ENCODE measurements at places on chromosomes 12 and 14.

DNA sequence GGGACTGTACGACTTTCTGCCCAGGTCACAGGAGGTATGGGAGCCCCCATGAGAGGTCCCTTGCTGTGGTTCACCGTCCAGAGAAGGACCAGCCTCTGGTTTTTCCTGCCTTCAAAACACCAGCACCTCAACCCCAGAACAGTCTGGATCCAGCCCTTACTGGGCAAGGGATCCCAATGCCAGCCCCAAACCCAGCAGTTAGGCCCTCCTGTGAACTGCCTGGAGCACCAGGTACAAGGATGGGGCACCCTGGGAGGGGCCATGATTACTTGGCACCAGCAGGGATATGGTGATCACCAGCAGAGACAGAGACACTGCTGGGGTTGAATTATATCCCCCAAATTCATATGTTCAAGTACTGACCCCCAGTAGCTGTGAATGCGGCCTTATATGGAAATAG, 20.0 kb downstream of the ANHX start:
- DNase-seq: no peak

DNA sequence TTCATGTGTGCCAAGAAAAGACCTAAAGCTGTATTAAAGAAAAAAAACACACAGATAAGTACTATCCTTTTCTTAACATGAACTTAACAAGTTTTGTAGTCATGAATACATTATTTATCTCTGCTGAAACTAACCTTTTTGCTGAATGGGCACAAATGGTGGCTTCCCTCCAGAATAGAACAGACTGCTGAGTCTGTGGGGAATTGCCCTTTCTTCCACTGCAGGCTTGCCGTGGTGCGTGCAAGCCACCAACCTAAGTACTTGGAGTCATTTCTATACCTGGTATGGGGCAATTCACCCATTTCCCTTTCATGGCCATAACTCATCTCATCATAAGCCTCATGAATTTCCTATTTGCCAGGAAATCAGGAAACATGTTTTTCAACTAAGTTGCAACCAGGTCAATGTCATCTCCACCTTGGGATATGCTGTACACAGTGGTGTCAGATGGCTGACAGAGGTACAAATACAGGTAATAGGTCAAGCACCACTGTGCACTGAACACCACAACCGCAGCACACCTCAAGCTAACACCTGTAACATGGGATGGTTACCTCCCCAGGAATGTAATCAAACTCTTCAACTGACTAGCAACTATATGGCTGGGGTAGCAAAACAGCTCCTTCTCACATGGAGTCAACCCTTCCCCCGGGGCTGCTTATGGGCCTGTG, 49.9 kb downstream of the CATSPERB start:
- no peak for DNase-seq

GRCh38 chr12:51171884-51172514, 936 bp downstream of the TFCP2 start:
- no peak for DNase-seq

DNA sequence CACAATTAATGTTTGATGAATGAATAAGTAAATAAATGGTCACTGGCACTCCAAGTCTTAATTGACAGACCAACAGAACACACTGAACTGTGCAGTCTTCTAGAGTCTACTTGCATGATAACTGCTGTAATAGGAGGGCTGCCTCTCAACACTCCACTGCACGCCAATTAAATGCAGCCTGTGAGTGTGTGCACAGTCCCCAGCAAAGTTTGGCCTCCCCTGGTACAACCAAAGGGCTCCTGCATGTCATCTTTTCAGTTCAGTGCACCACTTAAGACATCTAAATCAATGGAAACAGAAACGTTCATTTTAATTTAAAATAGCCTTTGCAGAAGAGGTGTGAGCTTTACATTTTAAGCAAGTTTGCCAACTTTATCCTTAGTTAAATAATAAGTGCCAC, 121.7 kb upstream of the USP15 start:
- DNase-seq: no peak

DNA sequence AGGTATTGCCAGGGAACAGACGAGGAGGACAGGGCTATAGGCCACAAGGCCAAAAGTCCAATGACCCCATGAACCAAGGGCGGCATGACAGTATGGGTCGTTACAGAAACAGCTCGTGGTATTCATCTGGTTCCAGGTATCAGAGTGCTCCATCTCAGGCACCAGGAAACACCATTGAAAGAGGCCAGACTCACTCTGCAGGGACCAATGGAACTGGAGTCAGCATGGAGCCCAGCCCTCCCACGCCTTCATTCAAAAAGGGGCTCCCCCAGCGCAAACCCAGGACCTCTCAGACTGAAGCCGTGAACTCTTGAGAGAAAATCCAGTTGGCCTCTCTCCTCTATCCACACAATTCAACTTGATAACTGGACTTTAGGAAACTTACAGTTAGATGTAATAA, 12.9 kb upstream of the KCNH3 start:
- DNase-seq: no peak

DNA sequence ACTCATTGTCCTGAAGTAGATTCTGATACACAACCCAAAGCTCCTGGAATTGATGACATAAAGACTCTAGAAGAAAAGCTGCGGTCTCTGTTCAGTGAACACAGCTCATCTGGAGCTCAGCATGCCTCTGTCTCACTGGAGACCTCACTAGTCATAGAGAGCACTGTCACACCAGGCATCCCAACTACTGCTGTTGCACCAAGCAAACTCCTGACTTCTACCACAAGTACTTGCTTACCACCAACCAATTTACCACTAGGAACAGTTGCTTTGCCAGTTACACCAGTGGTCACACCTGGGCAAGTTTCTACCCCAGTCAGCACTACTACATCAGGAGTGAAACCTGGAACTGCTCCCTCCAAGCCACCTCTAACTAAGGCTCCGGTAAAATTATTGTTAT, 63.8 kb downstream of the RAD52 start:
- no peak for DNase-seq

DNA sequence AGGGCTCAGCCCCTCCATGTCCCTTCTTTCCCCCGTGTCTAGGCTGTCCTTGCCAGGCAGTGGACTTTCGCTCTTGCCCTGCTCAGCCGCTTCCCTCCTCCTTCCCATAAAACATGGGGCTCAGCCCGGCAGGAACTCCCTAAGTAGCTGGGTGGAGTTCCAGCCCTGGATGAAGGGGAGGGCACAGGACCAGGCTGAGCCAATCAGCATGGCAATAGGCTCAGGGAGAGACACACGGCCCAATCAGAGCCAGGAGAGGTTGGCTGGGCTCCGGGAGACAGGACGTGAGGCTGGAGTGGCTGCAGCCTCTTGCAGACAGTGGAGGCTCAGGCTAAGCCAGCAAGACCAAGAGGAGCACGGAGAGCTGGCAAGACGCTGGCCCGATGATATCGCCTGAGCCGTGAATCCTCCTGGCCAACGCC, 54.3 kb downstream of the GALNT9 start:
- DNase-seq: no peak

DNA sequence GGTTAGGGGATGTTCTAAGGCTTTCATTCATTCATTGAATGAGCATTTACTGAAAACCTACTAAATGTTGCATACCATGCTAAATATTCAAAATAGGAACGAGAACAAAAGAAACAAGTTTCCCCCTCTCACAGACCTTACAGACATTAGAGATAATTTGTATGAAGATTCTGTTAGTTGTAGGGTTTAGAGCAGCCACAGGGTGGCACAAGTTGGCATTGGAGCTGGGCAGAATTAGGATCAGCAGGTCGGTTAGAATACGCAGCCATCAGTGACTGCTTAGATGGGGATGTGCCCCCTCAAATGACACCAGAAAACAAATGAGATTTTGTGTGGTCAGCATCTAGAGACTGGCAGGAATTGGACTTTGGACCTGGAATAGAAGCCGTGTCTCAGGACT, 166.3 kb upstream of the DAAM1 start:
- DNase-seq: no peak

DNA sequence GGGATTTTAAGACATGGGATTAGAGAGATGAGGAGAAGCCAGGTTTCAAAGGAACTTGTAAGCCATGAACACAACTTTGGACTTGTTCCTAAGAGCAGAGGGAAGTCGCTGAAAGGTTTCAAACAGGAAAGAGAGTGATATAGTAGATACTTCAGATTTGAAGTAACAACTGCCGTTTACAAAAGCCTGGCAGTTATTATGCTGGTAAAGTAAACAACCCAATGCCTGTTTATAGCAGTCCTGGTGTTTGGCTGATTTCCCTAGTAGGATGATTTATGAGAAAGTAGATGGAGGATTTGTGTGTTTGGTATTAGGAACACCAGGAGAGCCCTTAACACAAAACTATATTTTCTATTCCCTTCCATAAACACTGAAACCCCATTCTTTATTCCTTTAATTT, 285.7 kb downstream of the RMST start:
- DNase-seq: no peak

DNA sequence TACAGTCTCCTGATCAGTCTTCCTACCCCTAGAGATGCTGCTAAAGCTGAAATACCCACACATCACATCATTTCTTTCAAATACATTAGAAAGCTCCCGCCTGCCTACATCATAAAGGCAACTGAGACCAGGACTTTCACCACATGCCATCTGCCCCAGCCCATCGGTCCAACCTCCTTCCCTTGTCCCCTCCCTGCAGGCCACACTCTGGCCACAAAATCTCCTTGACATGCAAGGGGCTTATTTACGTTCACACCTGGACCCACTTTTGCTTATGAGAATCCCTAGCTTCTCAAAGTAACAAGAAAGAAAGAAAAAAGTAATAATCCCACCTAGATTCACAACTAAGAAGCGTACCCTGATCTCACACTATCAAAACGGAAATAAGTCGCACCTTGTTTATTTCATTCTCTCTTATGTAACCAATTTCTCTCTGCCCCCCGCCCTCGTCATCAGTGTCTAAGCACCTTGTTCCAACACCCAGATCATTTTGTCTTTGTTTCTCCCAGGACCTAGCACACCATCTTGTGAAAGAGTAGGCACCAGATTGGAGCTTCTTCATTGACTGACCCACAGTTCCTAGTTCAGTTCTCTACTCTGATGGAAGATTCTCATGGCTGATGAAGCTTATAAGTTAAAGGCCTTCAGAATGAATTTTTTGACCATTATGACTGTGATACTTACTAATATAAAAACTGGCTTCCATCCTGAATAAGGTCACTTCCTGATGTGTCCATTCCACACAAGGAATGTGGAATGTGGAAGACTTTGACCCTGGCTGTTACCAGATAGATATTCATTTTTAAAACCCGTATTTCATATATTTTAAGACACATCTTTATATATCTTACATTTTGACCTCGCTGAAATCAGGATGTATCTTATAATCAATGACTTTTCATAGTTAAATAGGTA, 7.7 kb downstream of the WSB2 start:
- DNase-seq: no peak

- DNase-seq: no peak
Measured at GRCh38 chr12:71640316-71640715, 23.3 kb downstream of the ZFC3H1 start.

Measured in stimulated activated CD4-positive, alpha-beta T cell treated with anti-CD3 and anti-CD28 coated beads, Interleukin-4, amount 100 ng/mL, for 48 hours (primary cell).